ENCODE measurements at places on chromosomes 1 and 21. TPM values are rescaled to one million over a fixed set of nuclear protein-coding genes. Genes with fewer than 3 reads are reported as not detected.

Gene MCOLN2
- total RNA-seq, result 2.0 TPM

Gene EPS8L3
- total RNA-seq, result not detected

Gene LIX1L
- total RNA-seq, result 25.0 TPM

Gene WNT4
- total RNA-seq, result not detected

Gene CD48
- not detected for total RNA-seq

Gene ZNF593
- total RNA-seq, result 55.7 TPM

Gene OPTC
- total RNA-seq, result not detected

Gene NCMAP
- not detected for total RNA-seq

All from hair follicular keratinocyte (primary cell).